ENCODE measurements at places on chromosomes 1 and 21.
A peak's percentile ranks its signal among the peaks of the same experiment; 100 is the strongest.

DNA sequence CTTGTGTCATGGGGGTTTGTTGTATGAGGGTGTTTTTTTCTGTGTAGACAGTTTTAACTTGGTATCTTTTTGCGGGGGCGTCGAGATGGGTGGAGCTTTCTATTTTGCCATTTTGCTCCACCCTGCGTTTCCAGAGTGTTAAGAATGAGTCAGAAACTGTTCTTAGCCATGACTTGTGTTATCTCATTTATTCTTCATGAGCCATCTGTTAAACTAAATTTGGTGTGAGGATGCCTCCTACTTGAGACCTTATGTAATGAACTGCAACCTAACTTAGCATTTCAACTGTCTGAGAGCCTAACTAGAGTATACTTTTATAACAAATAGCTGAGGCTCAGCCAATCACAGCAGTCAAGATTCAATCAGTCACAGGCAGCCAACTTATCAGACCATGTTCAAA is 1873.5 kb downstream of the NCAM2 start:
- no peak for DNase-seq

GRCh38 chr1:98386675-98387440 is 274.7 kb upstream of the SNX7 start:
- no peak for DNase-seq

DNA sequence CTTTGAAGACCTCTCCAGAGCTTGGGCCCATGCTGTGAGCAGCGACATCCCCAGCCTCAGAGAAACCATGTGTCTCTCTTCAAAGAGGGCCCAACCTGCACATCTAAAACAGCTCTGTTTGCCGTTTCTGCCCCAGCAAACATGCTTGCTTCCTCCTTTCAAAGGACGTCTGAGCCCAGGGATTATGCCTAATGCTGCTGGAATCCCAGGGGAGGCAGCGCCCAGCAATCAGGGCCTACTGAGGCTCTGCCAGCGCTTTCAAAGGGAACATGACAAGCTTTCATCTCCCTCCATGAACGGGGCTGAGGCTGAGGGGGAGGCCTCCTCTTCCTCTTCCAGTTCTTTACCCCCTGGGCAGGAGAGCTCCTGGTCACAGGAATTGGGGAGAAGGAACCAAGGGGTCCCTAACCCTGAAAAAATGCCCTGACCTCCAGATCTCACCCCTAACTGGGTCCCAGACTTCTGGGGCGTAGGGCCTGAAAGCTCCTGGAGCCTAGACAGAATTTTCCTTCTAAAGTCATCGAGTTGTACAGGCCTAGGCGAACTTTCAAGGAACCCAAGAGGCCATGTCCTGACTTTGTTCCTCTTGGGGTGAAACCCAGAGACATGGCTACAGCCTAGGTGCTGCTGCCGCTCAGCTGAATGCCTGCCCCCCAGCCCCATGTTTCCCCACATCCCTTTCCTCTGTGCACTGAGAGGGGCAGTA is 13.4 kb upstream of the ASCL5 start:
- DNase-seq = no peak

DNA sequence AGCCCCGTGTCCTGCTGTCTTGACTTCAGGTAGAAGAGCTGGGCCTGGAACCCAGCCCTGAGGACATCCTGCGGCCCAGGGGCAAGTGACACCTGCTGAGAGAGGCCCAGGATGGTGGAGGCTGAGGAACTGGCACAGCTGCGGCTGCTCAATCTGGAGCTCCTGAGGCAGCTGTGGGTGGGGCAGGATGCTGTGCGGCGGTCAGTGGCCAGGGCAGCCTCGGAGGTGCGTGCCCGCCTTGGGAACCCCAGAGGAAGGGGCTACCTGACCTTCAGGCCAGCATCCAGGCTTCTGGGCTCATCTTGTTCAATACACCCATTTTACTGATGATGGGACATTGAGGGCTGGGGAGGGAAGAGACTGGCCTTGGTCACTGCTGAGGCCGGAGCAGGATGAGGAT is 2.3 kb downstream of the MIIP start:
- no peak for DNase-seq

- DNase-seq = peak; percentile 93
Measured at GRCh38 chr1:64917328-64917861, 49.0 kb downstream of the JAK1 start.

- peak; percentile 86 for DNase-seq
Measured at GRCh38 chr1:12166834-12167492, at the start of gene TNFRSF1B. TNFRSF1B (plus strand) TSS chr1:12166991; CDS start chr1:12167092, 101 bp downstream.

- DNase-seq = peak; percentile 54
Measured at GRCh38 chr1:13754510-13755103, 54.6 kb downstream of the PRDM2 start.

- no peak for DNase-seq
Measured at GRCh38 chr1:116983678-116984077, 17.9 kb upstream of the CD101 start.

GRCh38 chr1:6614019-6614928 is 743 bp downstream of the PHF13 start:
- DNase-seq = peak; percentile 72

DNA sequence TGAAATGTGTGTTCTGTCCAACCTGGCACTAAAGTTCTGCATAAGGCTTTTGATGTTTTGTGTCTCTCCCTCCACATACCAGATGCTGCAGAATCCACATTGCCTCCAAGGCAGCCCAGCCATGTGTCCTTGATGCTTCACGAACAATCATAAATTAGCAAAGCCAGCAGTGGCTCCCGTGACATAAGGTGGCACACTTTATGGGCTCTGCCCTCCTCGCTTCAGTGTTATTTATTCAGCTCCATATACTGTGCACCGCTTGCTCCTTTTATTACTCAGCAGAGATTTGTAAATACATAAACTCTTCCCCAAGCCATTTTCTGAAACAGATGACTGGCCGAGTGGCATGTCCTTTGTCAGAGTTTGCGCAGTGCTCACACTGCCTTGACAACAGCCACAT is 112.8 kb upstream of the SLC35F3 start:
- no peak for DNase-seq

DNA sequence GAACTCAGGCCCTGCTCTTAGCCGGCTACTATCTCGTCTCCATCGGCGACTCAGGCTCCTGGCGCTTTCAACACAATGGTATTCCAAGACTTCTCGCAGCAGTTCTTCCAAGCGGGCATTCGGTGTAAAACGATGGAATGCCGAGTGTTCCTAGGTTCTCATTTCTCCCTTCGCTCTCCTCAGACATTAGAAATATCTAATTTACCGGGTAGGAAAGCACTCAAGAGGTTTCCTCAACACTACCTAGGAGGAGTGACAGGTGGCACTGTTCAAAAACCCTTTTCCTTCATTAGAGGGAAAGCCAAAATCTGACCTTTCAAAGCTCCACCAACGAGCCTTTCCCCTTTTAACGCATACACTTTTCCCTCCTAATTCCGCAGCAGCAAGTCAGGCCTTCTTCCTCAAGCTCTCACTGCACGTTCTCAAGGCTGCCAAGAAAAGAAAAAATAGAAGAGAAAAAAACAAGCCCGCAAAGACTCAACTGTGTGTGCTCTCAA is 601 bp downstream of the UBE2G2 start:
- DNase-seq = peak; percentile 43

DNA sequence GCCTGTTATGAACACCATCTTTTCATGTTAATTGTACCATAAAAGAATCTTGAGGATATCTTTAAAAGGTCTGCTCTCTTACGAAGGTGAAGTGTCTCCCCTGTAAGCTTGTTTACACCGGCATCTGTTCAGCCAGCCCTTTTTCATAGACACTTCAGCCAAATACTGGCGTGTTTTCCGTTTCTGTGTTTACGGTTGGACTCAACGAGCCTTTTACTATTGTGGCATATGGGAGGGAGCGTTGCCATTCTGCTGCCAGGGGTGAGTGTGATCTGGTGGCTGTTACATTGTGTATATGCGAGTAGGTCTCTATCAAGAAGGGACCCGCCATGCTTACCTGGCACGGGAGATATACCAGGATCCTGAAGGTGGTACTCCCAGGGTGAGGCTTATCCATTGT is 433.8 kb downstream of the CAMTA1 start:
- no peak for DNase-seq

DNA sequence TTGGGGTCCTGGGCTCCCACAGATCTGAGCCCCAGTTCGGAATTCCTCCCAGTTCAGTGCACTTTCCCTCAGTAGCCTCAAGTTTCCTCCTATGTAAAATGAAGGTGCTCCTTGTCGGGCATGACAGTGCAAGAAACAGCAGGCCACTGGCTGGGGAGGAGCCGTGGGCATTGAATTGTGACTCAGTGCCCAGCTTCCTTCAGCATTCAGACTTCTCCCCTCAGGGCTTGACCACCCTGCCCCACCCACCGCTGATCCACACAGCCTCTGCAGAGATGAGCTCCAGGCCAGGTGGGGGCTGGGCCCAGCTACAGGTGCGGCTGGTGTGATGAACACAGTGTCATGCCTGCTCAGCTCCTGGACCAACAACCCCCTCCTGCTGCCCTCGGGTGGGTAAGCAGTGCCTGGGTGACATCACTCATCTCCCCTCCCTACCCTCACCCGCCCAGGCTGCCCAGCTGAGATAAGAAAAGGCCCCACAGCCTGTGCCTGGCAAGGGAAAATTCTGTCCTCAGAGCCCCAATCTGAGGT is 4.9 kb downstream of the MOB3C start:
- DNase-seq = no peak

GRCh38 chr1:98205291-98206017 is 284.6 kb upstream of the DPYD start:
- no peak for DNase-seq

Measured in AG20443 (cell line).